ENCODE measurements at places on chromosomes 11 and 22.

DNA sequence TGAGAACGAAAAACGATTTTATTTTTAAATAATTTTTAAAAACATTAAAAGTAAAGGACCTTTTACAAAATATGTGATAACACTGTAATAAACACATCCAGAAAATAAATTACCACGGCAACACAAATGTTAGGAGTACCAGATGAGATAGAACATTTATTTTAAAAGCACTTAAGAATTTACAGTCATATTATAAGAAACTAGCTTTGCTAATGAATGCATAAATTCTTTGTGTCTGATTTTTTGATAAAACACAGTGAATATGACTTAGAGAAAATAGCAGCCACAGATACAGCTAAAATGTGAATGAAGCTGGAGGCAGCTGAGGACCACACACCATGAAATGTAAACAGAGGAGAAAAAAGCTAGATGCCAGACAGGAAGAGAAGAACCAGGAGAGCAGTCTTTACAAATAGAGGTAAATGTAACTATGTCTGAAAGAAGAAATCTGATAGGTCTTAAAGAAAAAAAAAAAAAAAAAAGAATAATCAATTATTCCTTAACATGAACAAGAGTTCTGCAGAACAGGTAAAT, 14.6 kb downstream of the CCDC34 start:
- DNase-seq = no peak

- DNase-seq = no peak
Observed at GRCh38 chr11:46682773-46683752, 17.4 kb downstream of the ARHGAP1 start.

GRCh38 chr11:64742087-64742888, 1.7 kb downstream of the RASGRP2 start:
- peak; percentile 60 for DNase-seq

- DNase-seq = no peak
Observed at GRCh38 chr22:31126869-31127175, 4.1 kb downstream of the INPP5J start.

GRCh38 chr22:30582051-30582450, 7.6 kb upstream of the GAL3ST1 start:
- no peak for DNase-seq

DNA sequence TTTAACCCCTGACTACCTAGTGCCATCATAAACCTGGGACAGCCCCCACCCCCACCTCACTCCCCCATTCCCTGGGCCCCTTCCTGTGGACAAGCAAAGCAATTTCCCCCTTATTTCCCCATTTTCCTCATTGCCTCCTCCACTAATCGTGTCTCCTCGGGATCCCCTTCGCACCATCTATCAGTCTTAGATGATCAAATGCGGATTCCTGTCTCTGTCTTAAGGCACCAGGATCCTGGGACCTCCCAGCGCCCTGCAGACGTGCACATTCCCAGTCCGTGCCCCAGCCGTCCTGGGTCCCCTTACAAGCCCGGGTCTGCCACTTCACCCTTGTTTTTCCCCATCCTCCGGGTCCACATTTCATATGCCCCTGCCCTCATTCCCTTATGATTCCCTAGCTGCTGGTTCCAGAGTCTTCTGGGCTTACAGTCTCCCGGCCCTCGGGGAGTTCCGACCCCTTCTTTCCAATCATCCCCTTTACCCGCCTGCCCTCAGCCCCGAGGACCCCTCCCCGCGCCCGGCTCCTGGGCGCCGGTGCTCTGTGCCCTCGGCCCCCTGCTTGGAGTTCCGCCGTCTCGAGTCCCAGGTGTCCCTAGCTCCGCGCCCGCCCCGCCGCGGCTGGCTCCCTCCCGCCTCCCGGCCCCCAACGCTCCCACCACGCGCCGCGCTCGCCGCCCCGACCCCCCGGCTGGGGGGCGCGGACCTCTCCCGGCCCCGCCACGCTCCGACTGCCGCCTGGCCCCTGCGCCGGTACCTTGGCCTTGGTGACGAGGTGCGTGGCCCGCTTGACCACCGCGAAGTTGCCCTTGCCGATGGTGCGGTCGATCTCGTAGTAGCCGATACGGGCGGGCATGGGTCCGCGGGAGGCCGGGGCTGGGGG, 599 bp downstream of the SIK3 start:
- DNase-seq = peak; percentile 43

DNA sequence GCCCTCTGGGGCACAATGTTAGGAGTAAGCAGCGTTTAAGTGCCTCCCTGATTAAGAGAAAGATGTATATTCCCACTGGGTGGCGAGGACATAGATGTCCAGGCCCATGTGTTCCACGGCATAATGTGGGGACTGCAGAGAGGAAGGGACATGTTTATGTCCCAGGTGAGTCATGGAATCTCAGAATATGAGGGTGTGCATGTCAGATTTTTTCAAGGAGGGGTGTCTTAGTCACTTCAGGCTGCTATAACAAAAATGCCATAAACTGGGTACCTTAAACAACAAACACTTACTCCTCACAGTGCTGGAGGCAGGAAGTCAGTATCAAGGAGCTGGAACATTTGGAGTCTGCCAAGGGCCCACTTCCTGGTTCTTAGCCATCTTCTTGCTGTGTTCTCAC, 55.1 kb downstream of the BCR start:
- no peak for DNase-seq

GRCh38 chr22:37300551-37301017, 18.3 kb downstream of the CYTH4 start:
- peak; percentile 67 for DNase-seq

GRCh38 chr11:2483426-2483825, 38.6 kb downstream of the KCNQ1 start:
- no peak for DNase-seq

DNA sequence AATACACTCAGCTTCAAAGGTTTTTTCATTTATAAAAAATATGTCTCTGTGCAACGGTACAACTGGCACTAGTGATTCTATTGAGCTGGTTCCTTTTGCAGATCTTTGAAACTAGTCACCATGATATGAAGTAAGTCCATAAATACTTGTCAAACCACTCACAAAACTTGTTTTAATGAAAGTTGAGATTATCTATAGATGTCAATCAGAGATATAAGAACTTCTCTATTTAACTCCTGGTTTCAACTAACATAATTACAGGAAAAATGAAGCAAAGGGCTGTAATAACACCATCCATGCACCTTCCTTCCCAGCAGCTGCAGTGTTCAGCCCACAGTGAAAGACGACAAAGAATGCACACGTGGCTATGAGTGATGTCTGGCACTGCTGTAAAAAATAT, 44.7 kb downstream of the TMEM123 start:
- no peak for DNase-seq

- peak; percentile 26 for DNase-seq
Observed at GRCh38 chr11:108958368-108959104, 293.7 kb downstream of the DDX10 start.

GRCh38 chr11:75986966-75987365, 172.0 kb downstream of the UVRAG start:
- DNase-seq = no peak

DNA sequence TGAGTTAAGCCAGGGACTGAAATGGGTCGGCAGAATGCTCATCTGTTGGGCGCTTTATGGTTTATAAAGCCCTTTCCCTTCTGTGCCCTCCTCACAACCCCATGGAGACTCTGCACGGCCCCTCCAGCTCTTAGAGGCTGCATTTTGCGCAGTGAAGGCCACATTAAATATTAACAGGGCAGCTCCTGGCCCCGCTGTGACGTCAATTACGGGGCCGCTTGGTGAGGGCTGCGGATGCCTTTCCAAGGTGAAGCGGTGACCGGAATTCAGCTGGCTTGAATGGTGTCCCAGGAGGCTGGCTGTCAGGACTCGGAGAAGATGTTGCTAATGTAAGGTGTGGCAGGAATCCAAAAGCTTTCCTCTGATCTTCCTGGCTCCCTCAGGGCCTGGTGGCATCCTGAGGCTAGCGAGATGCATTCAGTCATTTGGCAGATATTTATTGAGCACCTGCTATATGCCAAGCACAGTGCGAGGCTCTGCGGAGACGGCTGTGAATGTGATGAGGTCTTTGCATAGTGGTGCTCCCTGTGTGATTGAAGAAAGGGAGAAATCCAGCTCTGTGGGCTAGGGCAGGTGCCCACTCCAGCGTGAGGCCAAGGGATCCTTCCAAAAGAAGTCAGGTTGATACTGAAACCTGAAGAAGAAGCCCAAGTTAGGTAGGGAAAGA, 10.4 kb upstream of the YWHAH start:
- DNase-seq = no peak

DNA sequence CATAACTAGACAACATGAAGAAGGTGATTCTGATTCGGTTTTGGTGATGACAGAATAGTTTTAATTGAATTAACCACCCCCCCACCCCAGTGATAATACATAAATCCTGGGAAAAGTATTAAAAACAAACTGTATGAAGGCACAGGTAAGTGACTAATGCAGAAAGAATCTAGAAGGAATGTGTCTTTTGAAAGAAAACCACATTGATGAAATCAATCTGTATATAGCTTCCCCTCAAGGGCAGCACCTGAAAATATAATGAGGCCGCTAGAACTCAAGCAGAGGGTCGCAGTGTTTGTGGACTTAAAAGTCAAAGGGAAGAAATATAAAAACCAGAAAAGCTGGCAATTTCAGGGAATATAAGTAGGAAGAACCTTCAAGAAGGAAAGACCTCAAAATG, 580.5 kb upstream of the CHORDC1 start:
- DNase-seq = no peak

DNA sequence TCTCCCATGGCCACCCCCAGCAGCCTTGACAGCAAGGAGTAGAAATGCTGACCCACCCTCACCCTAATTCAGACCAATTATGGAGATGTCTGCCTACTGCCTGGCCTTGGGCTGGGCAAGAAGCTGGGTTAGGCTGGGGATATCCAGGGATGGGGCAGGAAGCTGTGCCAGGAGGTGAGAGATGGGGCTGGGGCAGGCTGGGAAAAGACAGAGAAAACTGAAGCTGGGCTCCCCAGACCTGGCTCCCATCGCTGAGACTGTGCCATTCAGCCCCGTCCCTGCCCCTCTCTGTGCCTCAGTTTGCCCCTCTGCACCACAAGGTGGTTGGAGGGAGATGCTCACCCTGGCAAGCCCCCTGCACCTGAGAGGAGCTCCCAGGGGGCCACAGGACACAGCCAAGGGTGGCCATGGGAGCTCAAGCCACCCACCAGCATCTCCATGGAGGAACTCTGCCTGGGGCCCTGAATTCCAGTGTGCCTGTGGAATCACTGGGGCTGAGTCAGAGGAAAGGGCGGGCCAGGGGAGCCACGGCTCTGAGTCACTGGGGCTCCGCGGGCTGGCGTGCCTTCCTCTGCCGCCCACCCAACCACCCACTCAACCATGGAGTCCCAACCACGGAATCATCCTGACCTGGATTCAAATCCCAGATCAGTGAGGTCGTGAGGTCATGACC, 6.0 kb upstream of the CARD10 start:
- DNase-seq = peak; percentile 32

DNA sequence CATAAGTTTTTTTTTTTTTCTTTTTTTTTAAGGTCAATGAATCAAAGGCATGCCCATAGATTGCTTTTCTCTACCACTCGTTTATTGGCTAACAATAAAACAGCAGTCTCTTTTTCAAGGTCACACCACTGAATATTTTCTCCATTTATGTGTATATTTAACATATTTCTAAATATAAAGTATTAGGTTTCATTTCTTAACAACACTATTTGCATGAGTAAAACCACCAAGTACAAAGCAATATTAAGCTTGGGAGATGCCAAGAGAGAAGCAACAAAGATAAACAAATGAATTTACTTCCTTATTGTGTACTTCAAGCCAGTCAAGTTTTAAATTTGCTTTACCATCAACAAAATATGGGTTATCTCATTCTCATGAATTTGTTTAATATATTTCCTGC, 708.9 kb upstream of the CCDC179 start:
- DNase-seq = no peak

DNA sequence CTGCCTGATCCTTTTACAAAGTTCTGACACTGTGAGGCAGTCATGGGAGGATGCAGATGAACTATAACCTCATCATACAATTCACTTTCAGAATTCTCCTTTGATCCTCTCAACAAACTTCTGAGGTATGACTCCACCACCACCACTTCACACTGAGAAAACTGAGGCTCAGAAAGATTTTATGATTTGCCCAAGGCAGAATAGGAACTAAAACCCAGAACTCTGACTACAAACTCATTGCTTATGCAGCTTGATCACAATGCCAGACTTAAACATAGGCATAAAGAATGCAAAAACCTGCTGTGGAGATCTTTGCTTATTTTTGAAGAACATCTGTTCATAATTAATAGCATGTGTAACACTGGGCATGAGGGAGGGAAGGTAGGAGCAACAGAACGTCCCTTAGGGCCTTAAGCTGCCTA, 20.4 kb downstream of the FAM168A start:
- DNase-seq = no peak

GRCh38 chr22:45880716-45881523, 96.0 kb downstream of the WNT7B start:
- no peak for DNase-seq

DNA sequence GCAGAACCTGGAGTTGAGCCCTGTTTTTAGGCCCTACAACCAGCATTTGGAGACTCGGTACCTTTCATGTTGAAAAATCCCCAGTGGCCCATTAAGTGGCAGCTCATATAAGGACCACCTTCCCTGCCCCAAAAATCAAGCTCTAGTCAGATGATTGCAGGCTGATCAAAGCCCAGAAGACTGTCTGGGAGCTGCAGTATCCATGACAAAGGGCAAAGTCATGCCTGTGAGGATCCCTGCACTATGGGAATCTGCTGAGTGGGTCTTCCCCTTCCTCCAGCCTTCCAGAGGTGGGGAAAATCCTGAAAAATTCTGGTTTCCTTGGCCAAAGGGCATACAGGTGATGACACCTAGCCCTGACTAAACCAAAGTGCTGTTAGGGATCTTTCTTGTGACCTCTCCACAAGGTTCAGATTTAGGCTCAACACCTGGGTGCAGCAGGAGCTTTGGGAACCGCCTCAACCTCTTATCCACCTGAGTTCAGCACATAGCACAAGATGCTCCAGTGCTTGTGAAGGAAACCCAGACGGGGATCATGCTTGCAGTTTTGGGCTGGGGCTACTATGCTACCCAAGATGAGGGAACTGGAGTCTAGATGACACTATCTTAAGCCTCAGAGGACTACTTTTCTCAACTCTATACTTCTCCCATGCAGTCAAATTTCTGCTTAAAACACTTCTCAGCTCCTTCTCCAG, 1.2 kb upstream of the TRIM3 start:
- DNase-seq = no peak

- DNase-seq = no peak
Observed at GRCh38 chr22:43837666-43838065, 24.6 kb downstream of the SULT4A1 start.

DNA sequence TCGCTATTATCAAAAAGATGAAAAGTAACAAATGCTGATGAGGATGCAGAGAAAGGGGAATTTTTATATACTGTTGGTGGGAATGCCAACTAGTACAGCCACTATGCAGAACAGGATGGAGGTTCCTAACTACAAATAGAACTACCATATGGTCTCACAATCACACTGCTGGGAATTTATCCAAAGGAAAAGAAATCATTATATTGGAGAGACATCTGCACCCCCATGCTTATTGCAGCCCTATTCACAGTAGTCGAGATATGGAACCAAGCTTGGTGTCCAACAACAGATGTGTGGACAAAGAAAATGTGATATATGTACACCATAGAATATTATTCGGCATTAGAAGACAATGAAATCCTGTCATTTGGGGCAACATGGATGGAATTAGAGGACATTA, 19.6 kb upstream of the POU2AF2 start:
- no peak for DNase-seq

Data from activated CD8-positive, alpha-beta T cell treated with anti-CD3 and anti-CD28 coated beads for 36 hours (primary cell).